ENCODE measurements at places on chromosomes 7 and 10.

- DNase-seq, result no peak
These were observed 12.2 kb downstream of the KCNMA1 start for GRCh38 chr10:77625379-77625778.

- no peak for DNase-seq
These were observed 14.5 kb downstream of the TMEM120A start for GRCh38 chr7:75979759-75980429.

- no peak for DNase-seq
These were observed 36.5 kb downstream of the IL15RA start for GRCh38 chr10:5940807-5941218.

DNA sequence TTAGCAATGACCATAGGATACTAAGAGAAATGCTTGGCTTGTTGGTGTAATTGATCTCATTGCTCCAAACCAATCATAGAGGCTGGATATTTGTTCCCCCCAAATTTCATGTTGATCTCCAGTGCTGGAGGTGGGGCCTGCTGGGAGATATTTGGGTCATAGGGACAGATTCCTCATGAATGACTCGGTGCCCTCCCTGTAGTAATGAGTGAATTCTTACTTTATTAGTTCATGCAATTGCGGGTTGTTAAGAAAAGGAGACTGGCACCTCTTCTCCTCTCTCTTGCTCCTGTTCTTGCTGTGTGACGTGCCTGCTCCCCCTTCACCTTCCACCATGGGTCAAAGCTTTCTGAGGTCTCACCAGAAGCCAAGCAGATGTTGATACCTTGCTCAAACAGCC is 630.1 kb downstream of the CALN1 start:
- DNase-seq, result no peak

GRCh38 chr7:96388620-96389383 is 66.9 kb upstream of the SLC25A13 start:
- DNase-seq, result no peak

- no peak for DNase-seq
These were observed 42.7 kb downstream of the ZNF438 start for GRCh38 chr10:30988831-30989435.

- no peak for DNase-seq
These were observed 143.9 kb downstream of the PRKAG2 start for GRCh38 chr7:151732834-151733592.

- DNase-seq, result no peak
These were observed 524.4 kb downstream of the NEBL start for GRCh38 chr10:20372748-20373147.

DNA sequence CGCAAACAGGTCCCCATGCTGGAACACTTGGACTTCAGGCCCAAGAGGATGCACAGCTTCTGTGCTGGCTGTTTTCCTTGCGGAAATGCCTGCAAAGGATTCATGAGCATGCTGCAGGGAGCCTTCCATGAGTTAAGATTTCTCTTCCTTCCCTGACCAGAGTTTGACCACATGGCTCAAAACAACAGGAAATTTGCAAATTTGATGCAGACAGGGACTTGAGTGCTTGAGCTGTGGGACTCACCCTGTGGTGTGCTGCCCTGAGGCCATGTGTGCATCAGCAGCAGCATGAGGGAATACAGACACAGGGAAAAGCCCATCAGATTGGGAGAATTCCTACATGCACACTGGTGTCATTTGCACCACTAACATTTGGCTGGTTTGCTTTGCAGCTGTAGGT is 195.4 kb downstream of the CDC14C start:
- DNase-seq, result no peak

DNA sequence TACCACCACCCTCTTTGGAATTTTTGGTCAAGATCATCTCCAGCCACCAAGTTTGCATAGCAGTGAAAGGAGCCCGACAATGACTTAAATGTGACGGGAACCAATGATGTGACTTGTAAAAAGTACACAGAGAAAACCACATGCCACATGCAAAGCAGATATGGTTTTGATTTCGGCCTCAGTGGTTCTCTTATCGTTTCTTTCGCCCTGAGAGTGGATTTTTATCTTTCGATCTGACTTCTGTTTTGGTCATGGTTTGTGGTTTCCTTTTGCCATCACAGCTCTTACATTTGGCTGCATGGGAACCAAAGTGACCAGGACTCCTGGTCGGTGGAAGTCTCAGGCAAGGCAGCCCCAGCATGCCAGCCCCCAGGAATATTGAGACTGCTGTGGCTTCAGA is 31.5 kb downstream of the TCF7L2 start:
- no peak for DNase-seq

DNA sequence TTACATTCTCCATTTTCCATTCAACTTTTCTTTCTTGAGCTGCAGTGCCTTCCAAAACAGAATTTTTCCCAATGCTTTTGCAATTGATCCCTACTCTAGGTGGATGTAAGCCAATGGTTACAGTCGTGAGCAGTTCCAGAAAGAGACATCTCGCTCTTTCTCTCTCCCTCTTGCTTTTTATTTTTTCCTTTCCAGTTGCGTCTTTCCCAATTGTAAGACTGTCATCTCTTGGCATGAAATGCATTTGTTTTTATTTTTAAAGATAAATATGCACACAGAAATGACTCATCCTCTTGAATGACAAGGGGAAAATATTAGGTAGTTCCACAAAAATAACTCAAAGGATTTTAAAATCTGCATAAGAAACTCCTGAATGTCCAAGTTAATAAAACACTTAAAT is 25.1 kb downstream of the GLI3 start:
- no peak for DNase-seq

GRCh38 chr7:104362756-104363155 is 34.4 kb downstream of the LHFPL3 start:
- DNase-seq, result no peak

- no peak for DNase-seq
These were observed 7.2 kb upstream of the EPHA1 start for GRCh38 chr7:143415742-143416397.

DNA sequence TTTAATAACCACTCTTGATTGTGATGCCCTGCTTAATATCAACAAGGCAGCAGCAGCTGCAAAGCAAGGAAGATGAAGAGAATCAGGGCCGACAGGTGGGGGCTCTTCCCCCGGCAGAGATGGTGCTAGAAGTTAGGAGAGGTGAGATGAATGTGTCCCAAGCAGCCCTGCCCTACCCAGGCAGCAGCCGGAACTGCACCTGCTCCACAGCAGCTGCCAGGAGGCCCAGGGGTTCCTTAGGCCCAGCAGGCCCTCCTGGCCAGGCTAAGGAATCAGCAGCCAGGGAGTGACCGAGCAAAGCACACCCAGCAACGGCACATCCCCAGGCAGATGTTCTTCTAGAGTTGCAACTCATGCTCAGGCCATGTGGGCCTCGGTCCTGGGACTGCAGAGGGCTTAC is 17.9 kb downstream of the AFAP1L2 start:
- no peak for DNase-seq

DNA sequence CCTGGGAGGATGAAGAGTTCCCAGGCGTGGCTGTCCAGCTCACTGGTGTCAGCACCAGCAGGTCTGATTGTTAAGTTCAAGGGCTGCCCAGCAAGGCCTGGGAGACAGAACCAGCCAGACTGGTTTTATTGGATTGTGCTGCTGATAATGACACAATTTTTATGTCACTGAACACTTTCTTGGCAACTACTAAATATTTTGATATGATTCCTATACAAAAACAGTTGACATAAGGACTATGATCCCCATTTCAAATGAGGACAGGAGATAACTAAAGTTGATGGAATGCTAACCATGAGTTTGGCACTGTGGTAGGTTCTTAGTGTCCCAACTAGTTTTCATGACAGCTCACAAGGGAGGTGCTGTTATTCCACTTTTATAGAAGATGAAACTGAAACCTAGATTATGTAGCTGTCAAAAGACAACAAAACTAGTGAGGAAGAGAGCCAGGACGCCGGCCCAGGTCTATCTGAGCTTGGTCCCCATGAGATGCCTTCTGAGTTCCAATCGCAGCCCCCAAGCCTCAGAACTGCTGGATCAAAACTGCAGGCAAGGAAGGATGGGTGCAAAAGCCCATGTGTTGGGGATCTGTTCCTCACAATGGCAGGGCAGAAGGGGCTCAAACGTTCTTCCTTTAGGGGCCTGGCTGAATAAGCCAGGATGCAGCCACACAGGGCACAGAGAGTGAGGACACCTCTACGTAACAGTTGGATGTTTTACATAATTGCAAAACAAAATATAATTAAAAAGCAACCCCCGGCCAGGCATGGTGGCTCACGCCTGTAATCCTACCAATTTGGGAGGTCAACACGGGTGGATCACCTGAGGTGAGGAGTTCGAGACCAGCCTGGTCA is 52.8 kb downstream of the COBL start:
- DNase-seq, result no peak

DNA sequence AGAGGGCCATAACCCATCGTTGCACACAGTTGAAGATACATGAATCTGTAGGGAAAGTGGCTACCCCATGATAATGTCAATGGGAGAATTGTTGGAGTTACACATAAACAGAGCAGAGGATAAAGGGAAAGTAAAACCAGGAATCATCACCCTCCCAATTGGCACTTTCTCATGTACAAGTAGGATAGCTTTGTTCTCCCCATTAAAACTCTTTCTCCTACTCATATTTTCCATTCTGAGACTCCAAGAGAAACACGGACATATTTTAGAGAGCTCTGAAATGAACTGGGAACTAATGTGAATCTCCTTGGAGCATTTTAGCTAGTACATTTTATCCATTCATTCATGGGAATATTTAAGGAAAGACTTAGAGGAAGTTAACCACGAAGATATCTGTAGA is 17.2 kb upstream of the LRRC17 start:
- no peak for DNase-seq

- DNase-seq, result no peak
These were observed at the start of gene KIAA1217 for GRCh38 chr10:24208661-24209431. Gene KIAA1217 (plus strand): TSS chr10:24209138. CDS start chr10:24209194, 56 bp downstream.

DNA sequence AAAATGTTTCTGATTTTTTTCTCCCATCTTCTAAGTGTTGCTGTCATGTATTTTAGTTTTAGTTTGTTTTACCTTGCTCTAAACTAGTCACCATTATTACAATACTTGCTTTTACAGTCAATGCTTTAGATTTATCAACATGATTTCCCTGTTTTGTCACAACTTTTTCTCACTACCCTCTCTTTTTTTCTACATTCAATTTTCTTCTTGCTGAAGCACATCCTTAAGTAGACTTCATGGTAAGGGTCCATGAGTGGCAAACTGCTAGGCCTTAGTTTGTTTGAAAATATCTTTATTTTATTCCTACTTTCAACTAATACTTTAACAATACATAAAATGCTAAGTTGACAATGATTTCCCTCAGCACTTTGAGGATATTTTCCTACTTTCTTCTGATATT is 173.5 kb downstream of the DNAJC1 start:
- no peak for DNase-seq

DNA sequence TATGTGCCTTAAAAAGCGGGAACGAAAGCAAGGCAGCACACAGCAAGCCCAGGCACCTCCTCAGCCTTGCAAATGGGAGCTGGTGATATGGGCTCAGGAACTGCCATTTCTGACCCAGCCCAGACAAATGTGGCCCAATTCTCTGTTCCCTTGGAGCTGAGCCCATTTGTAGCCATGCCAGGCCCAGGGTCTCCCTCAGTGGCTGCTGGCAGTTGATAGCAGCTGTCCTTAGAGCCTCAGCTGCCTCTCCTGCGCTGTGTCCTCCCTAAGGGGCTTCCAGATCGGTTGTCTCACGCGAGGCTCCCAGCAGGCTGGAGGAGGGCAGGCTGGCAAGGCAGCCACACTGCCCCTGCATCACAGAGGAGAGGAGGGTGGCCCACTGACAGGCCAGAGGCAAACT is 275.8 kb downstream of the KCNMA1 start:
- no peak for DNase-seq

GRCh38 chr7:82235713-82236112 is 207.9 kb downstream of the CACNA2D1 start:
- DNase-seq, result no peak

DNA sequence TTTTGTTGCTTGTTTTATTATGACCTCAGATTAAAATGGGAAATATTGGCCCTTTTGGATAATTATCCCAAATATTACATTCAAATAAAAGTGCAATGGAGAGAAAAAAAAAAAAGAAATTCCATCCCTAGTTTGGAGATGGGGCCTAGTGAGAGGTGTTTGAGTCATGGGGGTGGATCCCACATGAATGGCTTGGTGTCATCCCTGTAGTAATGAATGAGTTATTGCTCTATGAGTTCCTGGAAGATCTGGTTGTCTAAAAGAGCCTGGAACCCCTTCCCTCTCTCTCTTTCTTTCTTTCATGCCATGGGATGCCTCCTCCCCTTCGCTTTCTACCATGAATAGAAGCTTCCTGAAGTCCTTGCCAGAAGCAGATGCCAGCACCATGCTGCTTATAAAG is 44.3 kb downstream of the MSRB2 start:
- DNase-seq, result no peak

GRCh38 chr10:51314481-51314880 is 240.2 kb downstream of the PRKG1 start:
- no peak for DNase-seq

- DNase-seq, result no peak
These were observed 393.1 kb upstream of the CELF2 start for GRCh38 chr10:10624567-10624962.

DNA sequence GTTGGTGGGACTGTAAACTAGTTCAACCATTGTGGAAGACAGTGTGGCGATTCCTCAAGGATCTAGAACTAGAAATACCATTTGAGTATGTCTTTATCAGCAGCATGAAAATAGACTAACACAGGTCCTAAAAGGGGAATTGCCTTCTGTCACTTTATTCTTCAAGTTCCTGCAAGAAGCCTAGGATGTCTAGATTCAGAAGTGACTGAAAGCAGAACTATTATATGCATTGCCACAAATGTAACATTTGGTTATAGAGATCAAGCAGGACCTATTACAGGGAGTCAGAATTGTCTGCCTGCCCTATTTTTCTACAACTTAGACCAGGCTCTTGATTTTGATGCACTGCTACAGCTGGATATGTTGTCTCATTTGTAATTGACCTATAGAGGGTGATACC is 364.7 kb downstream of the SORCS1 start:
- no peak for DNase-seq

DNA sequence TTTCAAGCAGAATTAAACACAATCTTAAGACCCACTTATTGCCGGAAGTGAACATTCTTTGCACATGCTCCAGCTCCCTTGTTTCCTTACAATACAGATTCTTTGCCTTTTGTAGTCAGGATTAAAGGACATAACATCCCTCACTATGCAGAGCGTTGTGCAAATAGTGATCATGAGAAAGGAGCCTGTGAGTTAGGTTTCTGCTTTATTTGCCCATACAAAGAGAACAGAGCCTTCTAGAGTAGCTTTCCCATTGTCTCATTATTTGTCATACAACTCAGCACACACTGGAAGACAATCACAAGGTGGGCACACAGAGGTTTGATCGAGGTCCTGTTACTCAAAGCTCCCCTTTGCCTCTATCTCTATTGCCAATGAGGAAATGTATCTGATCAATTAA is 48.2 kb upstream of the WDR11 start:
- no peak for DNase-seq

GRCh38 chr7:146136357-146136875 is 19.8 kb downstream of the CNTNAP2 start:
- no peak for DNase-seq

DNA sequence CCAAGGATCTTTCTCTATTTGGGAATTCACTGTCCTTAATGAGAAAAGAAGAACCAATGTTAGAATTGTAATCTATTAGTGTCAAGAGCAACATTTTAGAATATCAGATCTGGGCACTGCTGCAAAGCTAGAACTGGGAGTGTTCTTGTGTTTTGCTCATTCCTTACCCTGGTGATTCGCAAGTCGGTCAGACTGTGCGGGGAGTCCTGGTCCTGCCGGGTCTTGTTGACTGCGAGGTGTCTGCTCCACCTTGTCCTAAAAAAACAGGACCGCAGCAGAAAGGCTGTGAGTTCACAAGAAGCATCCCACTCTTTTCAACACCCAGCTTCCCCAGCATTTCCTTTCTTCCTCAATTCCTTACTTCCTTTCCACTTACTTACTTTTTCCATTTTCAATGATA is 79.0 kb downstream of the GRB10 start:
- DNase-seq, result no peak

- no peak for DNase-seq
These were observed 215.6 kb downstream of the CCSER2 start for GRCh38 chr10:84543948-84544347.
